Left renal pelvis (tissue), 4 donors: ENCODE measurements at places on chromosomes 13 and 19. TPM values are rescaled to one million over a fixed set of nuclear protein-coding genes. Genes with fewer than 3 reads are reported as not detected.

FFAR1 gene
- 0.61 TPM for polyA plus RNA-seq

DNA sequence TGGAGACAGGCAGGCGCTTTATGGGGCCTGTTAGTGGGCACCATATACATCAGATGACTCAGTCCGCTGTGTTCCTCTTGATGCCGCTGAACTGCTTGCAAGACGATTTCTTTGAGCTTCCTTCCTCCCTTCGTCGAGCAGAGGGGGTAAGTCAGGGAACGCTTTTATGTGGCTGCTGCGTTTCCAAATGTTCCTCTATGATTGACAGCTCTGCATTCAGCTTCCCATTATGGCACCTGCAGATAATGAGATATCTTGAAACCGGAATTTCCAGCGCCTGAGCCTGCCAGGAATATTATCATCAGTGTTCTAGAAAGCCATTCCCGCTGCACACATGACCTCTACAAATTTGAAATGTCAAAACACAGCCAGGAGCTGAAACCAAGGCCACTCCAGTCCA lies 257.0 kb downstream of the TSHZ3 start:
- no peak for DNase-seq

ZNF580 gene
- 39.3 TPM for polyA plus RNA-seq

- DNase-seq = no peak
These were observed 5.5 kb upstream of the ZNF428 start for GRCh38 chr19:43624933-43625332.

DNA sequence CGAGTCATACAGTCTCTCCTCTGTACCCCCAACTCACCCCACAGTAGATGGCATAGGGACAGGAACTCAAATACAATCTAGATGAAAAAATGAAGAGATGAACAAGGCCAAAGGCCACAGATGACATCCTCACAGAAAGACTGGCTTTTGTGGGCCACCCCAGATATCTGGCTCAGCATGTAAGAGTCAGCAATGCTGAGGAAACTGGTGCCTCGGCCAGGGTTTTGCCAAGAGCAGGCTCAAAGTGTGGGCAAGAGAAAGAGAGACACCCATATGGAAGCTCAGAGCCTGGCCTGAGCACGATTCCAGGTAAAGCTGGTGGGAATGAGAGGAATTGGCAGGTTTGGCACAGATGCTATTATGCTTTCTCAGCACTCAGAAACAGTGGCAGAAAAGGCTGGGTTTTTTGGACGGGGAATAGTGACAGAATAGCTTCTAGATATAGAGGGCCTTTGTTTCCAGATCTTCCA lies 460.6 kb downstream of the FOXO1 start:
- no peak for DNase-seq

GRCh38 chr19:28475525-28475924 lies 737.4 kb downstream of the UQCRFS1 start:
- no peak for DNase-seq

DNA sequence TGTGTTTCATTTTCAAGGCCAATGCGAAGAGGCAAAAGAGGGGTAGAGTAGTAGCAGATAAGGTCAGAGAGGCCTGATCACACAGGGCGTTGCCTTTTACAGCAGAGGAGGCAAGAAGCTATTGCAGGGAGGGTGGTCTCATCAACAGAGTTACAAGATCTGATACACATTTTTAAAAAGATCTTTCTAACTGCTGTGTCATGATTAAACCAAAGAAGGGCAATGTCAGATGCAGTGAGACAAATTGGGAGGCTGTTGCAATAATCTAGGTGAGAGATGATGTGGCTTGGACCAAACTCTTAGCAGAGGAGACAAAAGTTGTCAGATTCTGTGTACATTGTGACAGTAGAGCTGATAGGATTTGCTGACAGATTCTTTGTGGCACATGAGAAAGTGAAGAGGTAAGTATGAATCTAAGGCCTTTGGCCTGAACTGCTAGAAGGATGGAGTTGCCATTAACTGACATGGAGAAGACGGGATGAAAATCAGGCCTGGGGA lies 13.0 kb upstream of the LRRC63 start:
- DNase-seq = no peak

DNA sequence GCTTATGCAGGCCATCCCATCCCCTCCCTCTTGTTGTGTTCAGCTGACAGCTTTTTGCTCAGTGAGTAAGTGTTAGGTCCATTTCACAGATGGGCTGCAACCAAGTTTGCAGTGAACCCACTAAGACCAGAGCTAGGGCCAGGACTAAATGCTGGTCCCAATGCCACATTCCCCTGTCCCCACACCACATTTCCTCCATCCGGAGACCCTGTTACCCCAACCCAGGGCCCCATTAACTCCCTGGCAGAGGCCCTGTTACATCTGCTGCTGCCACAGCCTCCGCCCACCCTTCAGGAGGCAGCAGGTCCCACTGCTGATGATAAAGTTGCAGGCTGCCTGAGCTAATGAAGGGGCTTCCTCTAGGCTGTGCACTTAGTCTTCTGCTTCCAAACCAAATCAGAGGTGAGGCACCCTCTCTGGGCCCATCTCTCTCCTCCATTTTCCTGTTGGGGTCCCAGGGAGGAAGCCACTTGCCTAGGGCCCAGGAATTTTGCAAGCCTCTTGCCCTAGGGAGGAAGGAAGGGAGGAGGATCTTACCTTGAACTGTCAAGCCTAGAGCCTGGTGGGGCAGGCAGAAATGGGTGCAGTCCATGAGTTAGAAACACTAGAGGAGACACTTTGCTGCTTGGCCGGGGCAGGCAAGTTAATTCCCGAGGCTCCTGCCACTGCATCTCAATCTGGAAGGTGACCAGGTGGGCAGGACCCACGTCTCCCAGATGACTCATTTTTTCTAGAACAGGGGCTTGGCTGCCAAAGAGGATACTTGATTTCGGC lies 3.4 kb upstream of the USF2 start:
- no peak for DNase-seq

MYBPC2 gene
- 2.7 TPM for polyA plus RNA-seq

DNA sequence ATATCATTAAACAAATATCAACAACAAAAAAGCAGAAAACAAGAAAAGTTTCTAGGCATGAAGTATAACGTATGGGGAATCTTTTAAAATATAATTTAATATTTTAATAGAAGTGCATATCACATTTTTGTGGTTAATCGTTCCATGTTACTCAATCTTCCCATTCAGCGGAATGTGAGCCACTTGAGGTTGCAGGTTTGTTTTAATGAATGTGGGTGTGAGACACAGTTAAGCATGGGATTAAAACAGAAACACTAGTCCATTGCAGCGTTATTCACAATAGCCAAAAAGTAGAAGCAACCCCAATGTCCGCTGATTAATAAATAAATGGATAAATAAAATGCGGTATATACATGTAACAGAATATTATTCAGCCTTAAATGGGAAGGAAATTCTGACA lies 146.0 kb downstream of the NDFIP2 start:
- no peak for DNase-seq

GRCh38 chr13:100855151-100855550 lies 180.6 kb upstream of the TMTC4 start:
- DNase-seq = no peak

GFY gene
- not detected for polyA plus RNA-seq

DNA sequence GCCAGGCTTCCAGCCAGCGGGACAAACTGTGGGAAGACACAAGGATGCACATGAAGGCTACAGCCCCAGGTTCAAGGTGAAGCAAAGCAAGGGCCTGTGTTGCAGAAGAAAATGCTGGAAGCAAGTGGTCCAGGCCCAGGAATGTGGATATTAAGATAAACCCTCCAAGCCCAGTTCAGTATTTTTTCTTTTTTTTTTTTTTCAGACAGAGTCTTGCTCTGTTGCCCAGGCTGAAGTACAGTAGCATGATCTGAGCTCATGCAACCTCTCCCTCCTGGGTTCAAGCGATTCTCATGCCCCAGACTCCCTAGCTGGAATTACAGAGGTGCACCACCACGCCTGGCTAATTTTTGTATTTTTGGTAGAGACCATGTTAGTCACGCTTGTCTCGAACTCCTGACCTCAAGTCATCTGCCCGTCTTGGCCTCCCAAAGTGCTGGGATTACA lies 4.4 kb downstream of the PRDX2 start:
- DNase-seq = no peak

GRCh38 chr13:88085036-88085435 lies 413.9 kb downstream of the SLITRK5 start:
- no peak for DNase-seq

PRSS57 gene
- polyA plus RNA-seq = 0.46 TPM

DNA sequence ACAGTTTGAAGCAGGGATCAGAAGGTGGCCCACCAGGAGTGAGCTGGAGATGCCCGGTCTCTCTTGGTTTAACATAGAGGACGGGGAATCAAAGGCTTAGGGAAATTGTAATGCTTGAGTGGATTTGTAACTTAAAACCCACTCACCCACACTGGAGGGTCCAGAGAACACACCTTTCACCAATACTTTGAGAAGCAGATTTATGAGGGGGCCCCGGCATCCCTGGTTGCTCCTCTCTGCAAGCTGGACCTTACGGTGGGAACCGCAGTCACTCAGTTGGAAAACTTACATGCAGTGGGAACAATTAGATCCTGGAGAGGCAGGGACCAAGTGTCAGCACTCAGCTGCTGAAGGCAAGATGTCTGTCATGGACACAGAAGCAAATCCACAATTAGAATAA lies 20.5 kb downstream of the PPP5C start:
- no peak for DNase-seq

- DNase-seq = no peak
These were observed 1.3 kb downstream of the ICAM5 start for GRCh38 chr19:10290876-10291553.

PRR20A gene
- not detected for polyA plus RNA-seq

DNA sequence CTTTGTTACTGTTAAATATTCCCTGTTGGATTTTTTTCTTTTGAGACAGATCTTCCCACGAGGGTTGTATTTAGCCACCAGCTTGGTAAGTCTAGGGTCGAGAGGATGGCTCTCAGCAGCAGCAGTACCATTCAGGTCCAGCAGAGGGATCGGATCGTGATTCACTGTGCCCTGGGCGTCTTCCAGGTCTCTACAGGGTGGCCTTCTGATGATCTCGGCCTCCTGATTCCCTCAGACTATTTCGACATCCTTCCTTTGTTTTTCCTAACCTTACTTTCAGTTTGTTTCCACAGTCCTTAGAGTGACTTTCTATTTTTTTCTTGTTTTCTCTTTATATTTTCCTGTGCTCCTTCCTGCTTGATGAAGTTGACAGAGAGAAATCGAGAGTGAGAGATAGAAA lies 1436.9 kb downstream of the UQCRFS1 start:
- no peak for DNase-seq

GJB6 gene
- polyA plus RNA-seq = 6.3 TPM

SCAF1 gene
- 29.2 TPM for polyA plus RNA-seq

GRIN3B gene
- polyA plus RNA-seq = 0.33 TPM

DNA sequence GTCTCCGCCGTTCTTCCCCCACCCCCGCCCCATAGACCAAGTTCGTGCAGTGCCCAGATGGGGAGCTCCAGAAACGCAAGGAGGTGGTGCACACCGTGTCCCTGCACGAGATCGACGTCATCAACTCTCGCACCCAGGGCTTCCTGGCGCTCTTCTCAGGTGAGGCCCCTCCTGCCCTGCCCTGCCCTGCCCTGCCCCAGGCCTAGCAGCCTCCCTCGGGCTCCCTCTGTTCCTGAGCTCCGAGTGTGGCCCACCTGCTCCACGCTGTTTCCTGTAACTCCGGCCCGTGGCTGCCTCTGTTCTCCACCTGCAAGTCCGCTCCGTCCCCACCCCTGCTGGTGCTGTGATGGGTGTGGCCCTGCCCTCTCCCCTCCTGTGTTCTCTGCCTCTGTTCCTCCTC lies 6.4 kb downstream of the LHB start:
- DNase-seq = no peak

PCCA gene
- 25.8 TPM for polyA plus RNA-seq

CLDN10 gene
- polyA plus RNA-seq = 3.9 TPM

MYDGF gene
- 76.7 TPM for polyA plus RNA-seq

GRCh38 chr13:35595181-35595580 lies 118.7 kb upstream of the MAB21L1 start:
- DNase-seq = no peak

GRCh38 chr13:112893207-112893569 lies 75.8 kb upstream of the MCF2L start:
- DNase-seq = no peak

CPB2 gene
- 1.4 TPM for polyA plus RNA-seq

GRCh38 chr13:21115231-21115630 lies 53.8 kb upstream of the LATS2 start:
- DNase-seq = no peak

GRCh38 chr13:112655913-112656312 lies 33.9 kb upstream of the ATP11A start:
- DNase-seq = no peak

- DNase-seq = no peak
These were observed 29.3 kb upstream of the ATP1A3 start for GRCh38 chr19:42023121-42023942.

FCGBP gene
- polyA plus RNA-seq = 8.1 TPM

ZNF728 gene
- polyA plus RNA-seq = 0.21 TPM

DNA sequence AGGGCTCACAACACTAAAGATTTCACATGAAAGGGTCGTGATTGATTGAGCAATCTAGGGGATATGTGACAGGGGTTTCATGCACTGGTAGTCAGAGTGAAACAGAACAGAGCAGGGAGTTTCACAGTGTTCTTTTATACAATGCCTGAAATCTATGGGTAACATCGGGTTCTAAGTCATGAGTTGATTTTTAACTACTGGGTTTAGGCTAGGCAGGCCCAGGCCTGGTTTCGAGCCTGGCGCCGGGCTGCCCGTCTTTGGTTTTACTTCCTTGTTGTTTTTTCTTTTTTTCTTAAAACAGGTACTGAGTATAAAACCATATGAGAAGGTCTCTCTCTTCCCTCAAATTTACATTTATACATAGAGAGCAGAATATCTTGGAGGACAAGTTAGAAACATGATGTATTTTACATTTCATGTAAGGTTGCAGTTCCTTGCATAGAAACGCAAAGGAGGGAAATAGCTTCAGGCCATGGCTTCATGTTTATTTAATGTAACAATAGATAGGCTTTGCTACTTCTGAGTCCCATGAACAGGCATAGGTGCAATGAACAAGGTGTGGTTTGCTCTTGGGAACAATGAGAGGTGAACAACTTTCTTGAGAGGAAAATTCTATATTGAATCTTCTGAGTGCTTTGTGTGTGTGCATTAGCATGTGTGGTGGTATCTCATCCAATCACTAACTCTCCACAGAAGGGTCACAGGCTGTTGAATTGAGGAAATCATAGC lies 128.9 kb upstream of the RXFP2 start:
- DNase-seq = no peak

DNA sequence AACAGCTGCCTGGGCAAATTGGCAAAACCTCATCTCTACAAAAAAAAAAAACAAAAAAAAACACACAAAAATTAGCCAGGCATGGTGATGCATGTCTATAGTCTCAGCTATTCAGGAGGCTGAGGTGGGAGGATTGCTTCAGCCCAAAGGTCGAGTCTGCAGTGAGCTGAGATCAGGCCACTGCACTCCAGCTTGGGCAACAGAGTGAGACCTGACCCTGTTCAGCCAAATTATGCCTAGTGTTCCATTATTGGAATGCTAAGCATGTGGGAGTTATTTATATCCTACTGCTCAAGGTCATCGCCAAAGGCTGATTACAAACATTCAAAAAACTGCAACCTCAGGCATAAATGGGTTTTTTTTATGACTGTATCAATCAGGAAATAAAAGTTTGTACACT lies 1251.0 kb upstream of the PCDH9 start:
- DNase-seq = no peak
